ENCODE measurements at places on chromosomes 2 and 18. TPM values are rescaled to one million over a fixed set of nuclear protein-coding genes. Genes with fewer than 3 reads are reported as not detected.

GRCh38 chr2:230773039-230773773 lies 60.6 kb downstream of the CAB39 start:
- H3K36me3 ChIP-seq, result no peaks in the 10 kb centered on the region
- DNase-seq, result no peak
- H3K4me3 ChIP-seq, result no peak overlapping the region

- H3K27me3 ChIP-seq, result peaks cover 36% of the 10 kb centered on the region
- DNase-seq, result no peak
- no peaks in the 10 kb centered on the region for H3K4me1 ChIP-seq
- no peak overlapping the region for H3K4me3 ChIP-seq
These were observed 132.1 kb upstream of the CTDP1 start for GRCh38 chr18:79547413-79548076.

DNA sequence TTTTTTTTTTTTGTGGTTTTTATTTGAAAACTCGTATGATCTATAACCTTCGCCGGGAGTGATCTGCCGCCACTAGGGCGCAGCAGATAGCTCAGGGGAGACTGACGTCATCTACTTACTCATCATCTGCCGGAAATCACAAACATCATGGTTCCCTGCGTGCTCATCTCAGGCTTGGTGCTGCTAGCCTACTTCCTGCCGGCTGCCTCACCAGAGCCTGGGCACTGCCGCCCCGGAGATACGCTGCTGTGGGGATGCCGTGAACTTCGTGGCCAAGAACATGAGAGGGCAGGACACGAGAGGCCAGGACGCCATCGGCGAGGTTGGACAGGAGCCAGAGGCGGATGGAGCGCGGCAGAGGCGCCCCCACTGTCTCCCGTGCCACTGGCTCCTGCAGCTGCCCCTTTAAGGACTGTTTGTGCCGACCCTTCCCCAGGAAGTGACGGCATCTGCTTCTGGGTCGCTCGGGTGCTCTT lies 68.8 kb downstream of the DOK6 start:
- no peaks in the 10 kb centered on the region for H3K36me3 ChIP-seq
- DNase-seq, result no peak
- H3K27me3 ChIP-seq, result no peaks in the 10 kb centered on the region
- H3K4me1 ChIP-seq, result no peaks in the 10 kb centered on the region
- H3K27ac ChIP-seq, result no peak overlapping the region

DNA sequence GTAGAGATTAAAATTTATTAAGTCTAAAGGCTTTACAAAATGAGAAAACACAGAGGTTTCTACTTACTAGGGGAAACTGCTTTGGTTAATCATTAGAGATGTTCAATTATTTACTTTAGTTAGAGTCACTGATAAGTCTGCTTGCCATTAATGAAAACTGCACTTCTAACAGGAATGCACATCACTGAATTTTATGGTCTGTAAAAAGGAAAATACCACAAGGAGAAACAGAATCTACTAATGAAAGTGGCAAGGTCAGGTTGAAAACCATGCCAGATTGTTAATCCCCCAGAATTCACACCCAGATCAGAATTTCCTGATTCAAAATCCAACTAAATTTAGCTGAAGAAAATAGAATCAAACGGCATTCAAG lies 90.5 kb upstream of the GRB14 start:
- DNase-seq, result no peak
- no peak overlapping the region for H3K27ac ChIP-seq
- H3K36me3 ChIP-seq, result no peaks in the 10 kb centered on the region
- no peak overlapping the region for H3K4me3 ChIP-seq
- peaks cover 7% of the 10 kb centered on the region for H3K4me1 ChIP-seq

DNA sequence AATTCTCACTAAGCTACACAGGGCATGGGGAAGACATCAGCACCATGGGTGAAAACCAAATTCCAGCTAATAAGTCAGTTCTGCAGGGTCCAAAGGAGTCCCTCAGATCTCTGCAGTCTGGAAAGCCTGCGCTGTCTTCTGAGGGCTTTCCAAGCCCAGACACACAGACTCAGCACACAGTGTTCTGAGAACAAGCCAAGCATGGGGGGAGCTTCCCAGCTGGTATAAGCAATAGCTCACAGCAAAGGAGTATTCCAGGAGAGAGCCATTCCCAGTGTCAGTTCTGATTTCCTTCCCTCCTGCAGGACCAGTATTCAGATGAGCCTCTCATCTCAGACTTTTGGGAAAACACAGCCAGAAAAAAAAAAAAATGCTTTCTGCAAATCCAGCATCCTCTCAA lies 370.8 kb downstream of the TNS1 start:
- no peak overlapping the region for H3K4me3 ChIP-seq
- H3K36me3 ChIP-seq, result no peaks in the 10 kb centered on the region
- H3K27me3 ChIP-seq, result no peaks in the 10 kb centered on the region
- no peak overlapping the region for H3K27ac ChIP-seq

GRCh38 chr2:101160454-101160853 lies 9.3 kb upstream of the TBC1D8 start:
- no peak for DNase-seq

DNA sequence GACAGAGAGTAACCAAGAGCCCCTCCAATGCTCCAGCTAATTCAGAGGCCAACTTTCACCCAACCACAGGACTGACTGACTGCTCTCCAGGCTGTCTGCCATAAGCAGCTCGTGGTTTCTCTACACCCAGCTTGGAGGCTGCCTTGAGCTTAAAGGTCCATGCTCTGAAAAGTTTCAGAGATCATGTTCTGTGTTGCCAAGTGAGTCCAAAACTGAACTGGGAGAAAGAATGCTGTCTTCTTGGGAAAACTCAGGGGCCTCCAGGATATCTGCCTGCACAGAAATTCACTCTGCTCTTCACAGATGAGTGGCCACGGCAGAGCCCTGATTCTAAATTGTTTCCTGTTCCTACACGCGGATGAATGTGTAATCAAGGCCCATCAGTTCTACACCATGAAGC lies 51.1 kb downstream of the LPIN2 start:
- DNase-seq, result no peak
- no peaks in the 10 kb centered on the region for H3K27me3 ChIP-seq
- no peaks in the 10 kb centered on the region for H3K36me3 ChIP-seq

GRCh38 chr18:43777636-43778304 lies 500.5 kb upstream of the SYT4 start:
- DNase-seq, result no peak
- no peaks in the 10 kb centered on the region for H3K36me3 ChIP-seq
- peaks cover 4% of the 10 kb centered on the region for H3K4me1 ChIP-seq
- H3K4me3 ChIP-seq, result no peak overlapping the region
- H3K27me3 ChIP-seq, result no peaks in the 10 kb centered on the region

DNA sequence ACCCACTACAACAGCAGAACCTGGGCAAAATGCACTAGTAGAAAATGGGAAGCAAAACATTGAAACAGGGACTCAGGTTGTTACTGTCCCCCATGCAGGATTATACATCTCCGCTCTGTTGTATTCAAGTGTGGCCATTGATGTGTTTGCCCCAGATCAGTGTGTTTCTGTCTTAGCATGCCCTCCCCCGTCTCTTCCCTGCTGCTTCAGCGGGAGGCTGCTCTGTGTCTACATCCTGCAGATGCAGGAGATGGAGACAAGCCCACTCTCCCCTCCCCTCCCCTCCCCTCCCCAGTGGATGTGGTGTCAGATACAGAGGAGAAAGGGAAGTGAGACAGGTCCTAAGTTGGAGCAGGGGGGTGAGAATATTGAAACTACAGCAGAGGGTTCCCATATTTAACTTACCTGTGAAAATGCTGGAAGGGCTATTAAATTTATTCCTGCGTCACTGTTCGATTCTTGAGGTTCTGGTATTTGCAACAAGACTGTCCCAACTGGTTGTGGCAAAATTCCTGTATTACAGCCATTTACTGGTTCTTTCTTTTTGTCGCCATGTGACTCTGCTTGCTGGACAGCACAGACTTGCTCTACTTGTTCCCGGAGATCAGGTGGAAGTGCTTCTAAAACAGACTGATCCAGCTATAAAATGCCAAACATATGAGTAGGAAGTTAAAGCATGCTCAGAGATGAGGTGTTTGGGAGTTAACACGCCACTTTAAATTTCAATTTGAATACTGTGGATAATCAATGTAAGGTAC lies 67.0 kb downstream of the EIF5B start:
- H3K36me3 ChIP-seq, result peaks cover 94% of the 10 kb centered on the region
- H3K4me1 ChIP-seq, result no peaks in the 10 kb centered on the region
- no peak overlapping the region for H3K27ac ChIP-seq

- DNase-seq, result peak; percentile 76
- H3K4me3 ChIP-seq, result no peak overlapping the region
- H3K4me1 ChIP-seq, result no peaks in the 10 kb centered on the region
- peaks cover 6% of the 10 kb centered on the region for H3K27me3 ChIP-seq
- H3K27ac ChIP-seq, result no peak overlapping the region
These were observed 245.9 kb downstream of the TFCP2L1 start for GRCh38 chr2:121038891-121039616.

DNA sequence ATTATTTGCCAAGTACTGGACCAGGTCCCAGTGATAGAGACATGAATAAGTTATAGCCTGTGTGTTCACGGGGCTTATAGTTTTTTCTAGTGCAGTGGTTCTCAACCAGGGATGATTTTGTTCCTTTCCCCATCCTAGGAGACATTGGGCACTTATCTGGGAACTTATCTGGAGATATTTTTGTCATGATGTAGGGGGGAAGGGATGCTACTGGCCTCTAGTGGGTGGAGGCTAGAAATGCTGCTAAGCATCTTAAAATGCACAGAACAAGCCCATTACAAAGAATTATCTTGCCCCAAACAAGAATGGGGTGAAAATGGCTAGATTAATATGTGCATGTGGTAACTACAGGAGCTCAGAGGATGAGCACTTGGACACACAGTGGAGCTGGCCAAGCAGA lies 75.2 kb downstream of the KLHL29 start:
- H3K4me3 ChIP-seq, result no peak overlapping the region
- no peak overlapping the region for H3K27ac ChIP-seq
- no peak for DNase-seq

DNA sequence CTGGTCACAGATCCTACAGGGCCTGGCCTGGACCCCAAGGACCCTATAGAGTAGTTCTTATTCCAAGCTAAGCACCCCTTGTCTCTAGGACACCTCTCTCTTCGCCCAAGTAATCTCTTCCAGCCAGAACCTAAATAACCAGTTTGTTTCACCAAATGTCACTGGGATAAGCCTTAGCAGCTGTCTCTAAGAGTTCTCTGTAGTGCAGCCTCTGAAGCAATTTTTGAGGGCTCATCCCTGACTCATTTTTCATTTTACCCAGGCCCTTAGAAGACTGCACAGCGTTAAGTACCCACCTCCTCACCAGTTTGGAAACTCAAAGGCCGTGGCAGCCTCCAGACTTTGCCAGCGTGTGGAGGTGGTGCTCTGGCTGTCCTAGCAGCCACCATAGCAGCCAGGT lies 290.1 kb upstream of the SIX2 start:
- peaks cover 9% of the 10 kb centered on the region for H3K4me1 ChIP-seq
- DNase-seq, result no peak
- H3K36me3 ChIP-seq, result no peaks in the 10 kb centered on the region
- H3K4me3 ChIP-seq, result no peak overlapping the region

DNA sequence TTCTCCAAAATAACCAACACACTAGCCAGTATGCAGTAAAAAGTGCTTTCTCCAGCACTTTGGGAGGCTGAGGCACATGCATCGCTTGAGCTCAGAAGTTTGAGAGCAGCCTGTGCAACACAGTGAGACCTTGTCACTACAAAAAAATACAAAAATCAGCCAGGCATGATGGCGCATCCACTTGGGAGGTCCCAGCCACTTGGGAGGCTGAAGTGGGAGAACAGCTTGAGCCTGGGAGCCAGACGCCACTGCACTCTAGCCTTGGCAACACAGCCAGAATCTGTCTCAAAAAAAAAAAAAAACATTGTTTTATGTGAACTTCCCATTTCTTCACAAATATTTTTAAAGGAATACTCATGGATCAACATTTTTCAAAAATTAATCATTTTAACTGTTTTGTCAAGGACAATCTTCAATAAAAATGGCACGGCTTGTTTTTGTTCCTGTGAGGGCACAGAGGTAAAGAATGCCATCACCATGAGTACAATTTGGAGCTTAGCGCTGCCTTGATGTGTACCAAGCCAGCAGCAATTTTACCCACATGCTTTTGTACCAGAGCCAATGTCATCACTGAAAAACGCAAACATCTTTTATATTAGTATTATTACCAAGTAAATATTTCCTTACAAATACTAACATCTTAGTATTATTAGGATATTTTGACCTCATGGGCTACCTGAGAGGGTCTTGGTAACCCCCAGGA lies 26.7 kb downstream of the RAB1A start:
- no peak overlapping the region for H3K4me3 ChIP-seq
- H3K27ac ChIP-seq, result no peak overlapping the region
- peaks cover 59% of the 10 kb centered on the region for H3K36me3 ChIP-seq
- H3K4me1 ChIP-seq, result peaks cover 13% of the 10 kb centered on the region

Gene SLC19A3
- 40.7 TPM for total RNA-seq

Gene PLCL1
- 6.3 TPM for total RNA-seq

Gene WDFY1
- 45.5 TPM for total RNA-seq

Gene PKDCC
- total RNA-seq, result 65.8 TPM
